Right lobe of liver (tissue), 6 donors: ENCODE measurements at places on chromosomes 1 and 21. TPM values are rescaled to one million over a fixed set of nuclear protein-coding genes. Genes with fewer than 3 reads are reported as not detected.
A peak's percentile ranks its signal among the peaks of the same experiment; 100 is the strongest.

DNA sequence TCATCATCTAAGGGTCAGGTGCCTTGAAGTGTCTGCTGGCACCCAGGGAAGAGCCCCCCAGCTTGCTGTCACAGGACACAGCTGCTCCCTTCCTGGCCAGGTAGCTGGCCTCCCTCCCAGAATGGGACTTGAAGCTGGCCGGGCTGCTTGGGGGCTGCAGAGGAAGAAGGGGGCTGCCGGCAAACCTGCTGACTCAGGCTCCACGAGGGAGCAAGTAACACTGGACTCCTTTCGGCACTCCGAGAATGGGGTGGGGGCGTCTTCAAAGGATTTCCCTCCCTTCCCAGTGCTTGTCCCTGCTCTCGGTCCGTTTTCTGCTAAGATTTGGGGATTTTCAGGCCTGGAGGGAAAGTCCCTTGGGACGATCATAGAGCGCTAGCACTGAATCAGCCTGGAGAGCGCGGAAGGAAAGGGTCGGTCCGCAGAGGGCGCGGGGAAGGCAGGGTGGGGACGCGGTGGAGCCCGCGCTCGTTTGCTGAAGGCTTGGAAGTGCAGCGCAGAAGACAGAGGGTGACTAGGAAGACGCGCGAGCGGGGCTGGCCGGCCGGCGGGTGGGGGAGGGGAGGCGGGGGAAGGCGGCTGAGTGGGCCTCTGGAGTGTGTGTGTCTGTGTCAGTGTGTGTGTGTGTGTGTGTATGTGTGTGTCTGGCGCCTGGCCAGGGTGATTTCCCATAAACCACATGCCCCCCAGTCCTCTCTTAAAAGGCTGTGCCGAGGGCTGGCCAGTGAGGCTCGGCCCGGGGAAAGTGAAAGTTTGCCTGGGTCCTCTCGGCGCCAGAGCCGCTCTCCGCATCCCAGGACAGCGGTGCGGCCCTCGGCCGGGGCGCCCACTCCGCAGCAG lies at the start of gene CSF1:
Gene CSF1 (plus strand): TSS at position 727 of the 840 bp plus-strand sequence. CDS start 175 bp downstream, outside the sequence.
- no peaks in the 10 kb centered on the region for H3K4me1 ChIP-seq
- H3K4me3 ChIP-seq = peak within 1 kb of the TSS; percentile 77
- DNase-seq = peak; percentile 86
- H3K36me3 ChIP-seq = peaks cover under 1% of the 10 kb centered on the region
- H3K27ac ChIP-seq = peak within 1 kb of the TSS; percentile 76

DNA sequence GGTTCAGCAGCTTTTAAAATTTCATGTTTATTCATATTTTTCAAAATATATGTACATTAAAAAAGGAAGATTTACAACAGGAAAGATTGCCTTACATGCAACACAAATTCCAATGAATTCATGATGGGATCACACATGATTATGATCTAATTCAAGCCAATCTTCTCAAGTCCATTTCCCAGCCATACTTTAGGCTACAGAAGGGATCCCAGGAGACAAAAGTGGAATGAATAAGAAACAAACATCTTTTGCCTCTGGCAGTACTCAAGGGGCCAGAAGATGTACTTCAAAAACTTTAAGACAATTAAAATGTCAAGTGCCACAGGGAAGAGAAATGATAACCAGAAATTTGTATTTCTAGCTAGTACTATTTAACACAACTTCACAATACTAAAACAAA lies 10.2 kb upstream of the SH2D5 start:
- H3K4me1 ChIP-seq = no peaks in the 10 kb centered on the region
- H3K27ac ChIP-seq = no peak overlapping the region
- no peaks in the 10 kb centered on the region for H3K27me3 ChIP-seq

DNA sequence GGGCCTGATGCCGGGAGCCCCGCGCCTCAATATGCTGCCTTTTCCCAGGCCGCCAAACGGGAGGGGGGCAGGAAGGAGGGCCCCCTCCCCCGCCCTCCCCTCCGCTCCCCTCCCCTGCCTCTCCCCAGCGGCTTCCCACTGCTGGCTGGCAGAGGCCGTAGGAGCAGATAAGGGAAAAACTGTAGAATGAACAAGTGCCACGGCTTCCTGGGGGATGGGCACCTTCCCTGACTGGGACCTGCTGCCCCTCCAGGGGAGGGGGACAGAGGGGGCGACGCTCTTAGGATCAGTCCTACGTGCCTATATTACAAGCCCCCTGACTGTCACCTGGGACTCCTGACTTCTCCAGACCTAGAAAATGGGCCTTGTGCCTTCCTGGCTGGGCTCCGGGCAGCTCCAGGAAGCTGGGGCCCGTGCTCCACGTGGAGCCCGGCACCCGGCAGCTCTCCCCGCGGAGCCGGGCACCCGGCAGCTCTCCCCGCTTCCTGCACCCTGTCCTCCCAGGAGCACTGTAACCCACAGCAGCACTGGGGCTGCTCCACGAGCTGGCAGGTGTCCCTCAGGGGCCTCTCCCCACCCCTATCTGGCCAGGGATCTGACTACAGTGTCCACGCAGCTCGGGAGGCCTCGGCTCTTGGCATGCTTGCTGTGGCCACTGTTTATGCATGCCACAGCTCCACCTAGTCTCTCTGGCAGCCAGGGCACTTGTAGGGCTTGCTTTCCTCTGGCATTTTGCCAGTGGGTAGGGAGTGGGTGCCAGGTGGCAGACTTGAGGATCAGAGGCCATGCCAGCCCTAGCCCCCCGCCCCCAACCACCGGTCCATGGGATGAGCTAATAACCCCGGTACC lies 674 bp upstream of the HES5 start:
- peak; percentile 67 for DNase-seq
- H3K27ac ChIP-seq = no peak overlapping the region
- peaks cover 5% of the 10 kb centered on the region for H3K4me1 ChIP-seq
- H3K27me3 ChIP-seq = no peaks in the 10 kb centered on the region
- H3K4me3 ChIP-seq = peak overlapping the region; percentile 23

DNA sequence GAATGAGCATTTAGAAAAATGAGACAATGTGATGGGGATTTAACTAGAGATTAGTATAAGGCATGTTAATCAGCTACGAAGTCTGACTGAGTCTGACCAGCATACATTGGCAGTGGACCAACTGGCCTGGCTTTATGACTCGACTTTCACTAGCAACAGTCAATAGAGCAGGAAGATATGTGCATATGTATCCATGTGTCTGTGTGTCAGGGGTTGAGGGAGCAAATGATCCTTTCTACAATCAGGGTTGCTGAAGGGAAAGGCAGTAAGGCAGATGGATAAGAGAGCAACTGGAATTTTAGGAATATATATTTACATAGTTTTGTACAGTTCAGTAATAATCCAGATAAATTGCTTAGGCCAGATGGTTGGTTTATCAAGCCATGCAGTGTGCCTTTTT lies 645.6 kb downstream of the PLA2G4A start:
- H3K4me1 ChIP-seq = no peaks in the 10 kb centered on the region
- no peak overlapping the region for H3K27ac ChIP-seq
- H3K36me3 ChIP-seq = no peaks in the 10 kb centered on the region
- H3K4me3 ChIP-seq = no peak overlapping the region
- no peak for DNase-seq

GRCh38 chr1:14435368-14436023 lies 163.0 kb upstream of the KAZN start:
- H3K27ac ChIP-seq = no peak overlapping the region
- H3K4me1 ChIP-seq = no peaks in the 10 kb centered on the region
- no peaks in the 10 kb centered on the region for H3K27me3 ChIP-seq

DNA sequence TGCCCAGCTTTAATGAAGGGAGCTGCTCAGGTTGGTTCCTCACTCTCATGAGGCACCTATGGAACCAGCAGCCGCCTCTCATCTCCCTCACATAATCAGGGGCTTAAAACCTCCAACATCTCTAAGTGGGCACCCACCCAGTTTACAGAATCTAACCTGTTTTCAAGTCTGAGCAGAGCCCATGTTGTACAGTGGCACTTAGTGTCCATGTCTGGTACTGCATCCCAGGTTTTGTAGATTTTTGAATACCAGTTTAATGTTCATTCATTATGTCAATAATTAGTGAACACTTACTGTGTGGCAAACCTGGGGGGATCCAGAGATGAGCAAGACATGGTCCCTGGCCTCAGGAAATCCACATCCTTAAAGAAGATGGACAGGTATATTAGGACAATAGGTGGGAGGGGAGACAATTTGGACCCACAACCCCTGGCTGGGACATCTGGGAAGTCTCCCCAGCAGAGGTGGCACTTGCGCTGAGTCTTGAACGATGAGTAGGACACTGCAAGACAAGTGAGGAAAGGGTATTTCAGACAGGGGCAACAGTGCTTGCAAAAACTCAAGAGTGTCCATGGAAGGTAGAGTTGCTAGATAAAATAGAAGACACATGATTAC lies 83.3 kb downstream of the LACTBL1 start:
- no peak for DNase-seq
- H3K4me1 ChIP-seq = no peaks in the 10 kb centered on the region
- H3K27ac ChIP-seq = no peak overlapping the region
- no peaks in the 10 kb centered on the region for H3K27me3 ChIP-seq
- no peak overlapping the region for H3K4me3 ChIP-seq

- no peak overlapping the region for H3K4me3 ChIP-seq
- H3K36me3 ChIP-seq = no peaks in the 10 kb centered on the region
These were observed 31.9 kb downstream of the NEK2 start for GRCh38 chr1:211643324-211644212.

DNA sequence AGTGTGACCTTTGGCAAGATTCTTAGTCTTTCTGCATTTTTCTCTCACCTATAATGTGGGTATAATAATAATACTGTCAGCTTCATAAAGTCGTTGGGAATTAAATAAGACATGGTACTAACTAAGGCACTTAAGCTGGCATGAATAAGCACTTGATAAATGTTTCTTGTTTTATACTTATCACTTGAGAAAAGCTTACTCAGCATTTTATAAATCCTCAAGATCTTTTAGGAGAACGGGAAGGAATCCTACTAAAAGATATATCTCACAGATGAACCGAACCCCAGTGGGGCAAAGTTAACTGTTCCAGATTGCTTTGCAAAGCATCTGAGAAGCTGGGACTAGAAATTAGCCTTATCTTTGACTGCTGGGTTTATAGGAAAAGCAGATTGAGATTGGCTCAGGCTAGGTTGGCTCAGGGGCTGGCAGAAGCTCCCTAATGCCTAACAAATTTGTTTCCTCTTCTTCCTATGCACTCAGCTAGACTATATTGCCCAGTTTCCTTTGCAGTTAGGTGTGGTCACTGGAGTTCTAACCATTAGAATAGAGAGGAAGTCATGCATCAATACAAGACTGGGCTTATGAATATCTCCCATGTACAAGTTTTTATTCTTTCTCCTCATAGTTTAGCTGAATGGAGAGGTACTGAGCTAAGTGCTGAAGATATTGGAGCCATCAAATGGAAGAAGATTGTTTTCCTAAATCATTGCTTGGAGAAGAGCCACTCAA lies 110.3 kb downstream of the TBX15 start:
- no peak for DNase-seq
- H3K27me3 ChIP-seq = no peaks in the 10 kb centered on the region
- no peaks in the 10 kb centered on the region for H3K4me1 ChIP-seq
- no peak overlapping the region for H3K4me3 ChIP-seq

DNA sequence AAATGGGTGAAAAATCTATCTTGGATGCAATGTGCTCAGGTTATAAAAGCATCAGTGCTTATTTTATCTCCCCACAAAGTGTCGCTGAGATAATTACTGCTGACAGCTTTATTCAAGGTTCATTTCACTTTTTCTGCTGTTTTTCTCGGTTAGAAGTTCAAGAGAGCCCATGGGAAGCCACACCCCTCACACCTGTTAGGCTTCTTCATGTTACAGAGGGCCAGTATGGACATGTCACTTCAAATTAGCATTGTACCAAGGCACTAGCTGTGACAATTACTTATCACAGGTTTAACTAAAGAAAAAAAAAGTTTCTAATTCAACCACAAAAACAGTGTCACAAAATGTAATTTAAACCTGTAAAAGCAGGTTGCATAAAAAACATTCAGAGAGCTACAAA lies 187.3 kb upstream of the DMRTA2 start:
- no peaks in the 10 kb centered on the region for H3K27me3 ChIP-seq
- H3K4me3 ChIP-seq = no peak overlapping the region
- H3K36me3 ChIP-seq = no peaks in the 10 kb centered on the region
- no peak overlapping the region for H3K27ac ChIP-seq
- no peak for DNase-seq

DNA sequence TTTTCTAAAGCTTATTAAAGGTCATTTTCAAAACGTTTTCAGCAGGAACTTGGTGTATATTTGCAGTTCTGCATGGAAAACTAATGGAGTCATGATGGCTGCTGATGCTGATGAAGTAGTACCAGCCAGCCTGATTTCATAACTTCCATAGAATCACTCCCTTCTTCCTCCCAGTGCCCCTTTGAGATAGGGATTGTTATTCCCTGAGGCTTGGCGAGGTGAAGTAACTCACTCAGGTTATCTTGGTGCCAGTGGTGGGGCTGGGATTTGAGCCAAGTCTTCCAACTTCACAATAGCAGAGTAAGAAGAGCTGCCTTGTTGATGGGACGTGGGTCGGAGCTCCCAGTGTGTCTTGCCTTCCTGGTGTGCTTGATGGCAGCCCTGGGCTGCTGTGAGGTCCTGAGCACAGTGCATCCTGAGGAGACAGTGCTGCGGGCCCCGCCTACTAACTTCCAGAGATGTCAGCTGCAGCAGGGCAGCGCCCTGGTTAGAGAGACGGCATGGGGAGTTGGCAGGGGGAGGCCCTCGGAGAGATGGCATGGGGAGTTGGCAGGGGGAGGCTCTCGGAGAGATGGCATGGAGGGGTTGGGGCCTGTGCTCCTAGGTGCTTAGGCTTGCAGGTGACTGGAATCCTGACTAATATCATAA lies 92.6 kb downstream of the PCBP3 start:
- H3K4me3 ChIP-seq = no peak overlapping the region
- no peaks in the 10 kb centered on the region for H3K4me1 ChIP-seq
- H3K27me3 ChIP-seq = no peaks in the 10 kb centered on the region
- no peaks in the 10 kb centered on the region for H3K36me3 ChIP-seq

DNA sequence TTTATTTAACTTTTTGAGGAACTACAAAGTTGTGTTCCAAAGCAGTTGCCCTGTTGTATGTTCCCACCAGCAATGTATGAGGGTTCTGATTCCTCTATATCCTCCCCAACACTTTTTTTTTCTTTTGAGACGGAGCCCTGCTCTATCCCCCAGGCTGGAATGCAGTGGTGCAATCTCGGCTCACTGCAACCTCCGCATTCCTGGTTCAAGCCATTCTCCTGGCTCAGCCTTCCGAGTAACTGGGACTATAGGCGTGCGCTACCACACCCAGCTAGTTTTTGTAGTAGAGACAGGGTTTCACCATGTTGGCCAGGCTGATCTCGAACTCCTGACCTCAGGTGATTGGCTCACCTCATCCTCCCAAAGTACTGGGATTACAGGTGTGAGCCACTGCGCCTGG lies 60.4 kb upstream of the ENAH start:
- H3K4me3 ChIP-seq = no peak overlapping the region
- no peaks in the 10 kb centered on the region for H3K4me1 ChIP-seq
- no peaks in the 10 kb centered on the region for H3K36me3 ChIP-seq
- no peaks in the 10 kb centered on the region for H3K27me3 ChIP-seq
- no peak overlapping the region for H3K27ac ChIP-seq
- DNase-seq = no peak

PIK3R3 gene
- 2.4 TPM for total RNA-seq

CADM3 gene
- total RNA-seq = 0.16 TPM

SON gene
- total RNA-seq = 212 TPM

LCE1A gene
- total RNA-seq = not detected

MX2 gene
- total RNA-seq = 1.3 TPM
